ENCODE measurements at places on chromosomes 12 and 14. TPM values are rescaled to one million over a fixed set of nuclear protein-coding genes. Genes with fewer than 3 reads are reported as not detected.

DNA sequence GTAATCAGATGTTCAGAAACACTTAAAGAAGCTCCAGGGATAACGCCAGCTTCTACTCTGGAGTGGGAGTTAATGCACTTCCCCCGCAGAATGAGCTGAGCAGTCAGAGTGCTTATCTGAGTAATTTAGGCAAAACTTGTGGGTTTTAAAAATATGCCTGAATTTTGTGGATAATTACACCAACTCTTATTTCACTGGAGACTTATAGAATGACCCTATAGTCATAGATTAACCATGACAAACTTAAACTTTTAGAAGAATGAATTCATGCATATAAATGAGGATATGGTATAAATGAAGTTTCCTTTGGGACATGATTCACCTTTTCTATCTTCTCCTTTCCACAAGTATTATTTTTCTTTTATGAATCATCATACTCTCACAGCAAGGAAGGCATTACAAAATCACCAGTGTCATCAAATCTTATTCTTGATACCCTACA, 241.1 kb upstream of the FBXO33 start:
- DNase-seq, result peak; percentile 59

The KCNK10 gene
- not detected for total RNA-seq

- peak; percentile 40 for DNase-seq
These were observed 35.2 kb upstream of the TMTC2 start for GRCh38 chr12:82651489-82651888.

DNA sequence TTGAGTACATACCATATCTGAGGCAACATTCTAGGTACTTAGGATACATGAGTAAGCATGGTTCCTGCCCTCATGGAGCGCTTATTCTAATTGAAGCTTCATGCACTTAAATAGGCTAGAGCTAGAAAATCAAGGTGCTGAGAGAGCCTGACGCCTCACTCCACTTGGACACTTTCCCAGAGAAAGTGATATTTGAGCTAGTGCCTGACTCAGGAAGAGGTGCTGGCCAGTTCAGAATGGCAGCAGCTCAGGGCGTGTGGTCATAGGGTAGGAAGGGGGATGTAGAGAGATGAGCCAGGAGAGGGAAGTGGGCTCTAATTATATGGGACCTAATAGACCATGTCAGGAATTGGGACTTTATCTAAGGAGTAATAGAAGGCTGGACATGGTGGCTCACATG, 33.3 kb downstream of the TULP3 start:
- peak; percentile 56 for DNase-seq

- DNase-seq, result no peak
These were observed 152.3 kb upstream of the C14orf180 start for GRCh38 chr14:104427131-104427851.

GRCh38 chr14:65798216-65798615, 385.7 kb downstream of the FUT8 start:
- no peak for DNase-seq

DNA sequence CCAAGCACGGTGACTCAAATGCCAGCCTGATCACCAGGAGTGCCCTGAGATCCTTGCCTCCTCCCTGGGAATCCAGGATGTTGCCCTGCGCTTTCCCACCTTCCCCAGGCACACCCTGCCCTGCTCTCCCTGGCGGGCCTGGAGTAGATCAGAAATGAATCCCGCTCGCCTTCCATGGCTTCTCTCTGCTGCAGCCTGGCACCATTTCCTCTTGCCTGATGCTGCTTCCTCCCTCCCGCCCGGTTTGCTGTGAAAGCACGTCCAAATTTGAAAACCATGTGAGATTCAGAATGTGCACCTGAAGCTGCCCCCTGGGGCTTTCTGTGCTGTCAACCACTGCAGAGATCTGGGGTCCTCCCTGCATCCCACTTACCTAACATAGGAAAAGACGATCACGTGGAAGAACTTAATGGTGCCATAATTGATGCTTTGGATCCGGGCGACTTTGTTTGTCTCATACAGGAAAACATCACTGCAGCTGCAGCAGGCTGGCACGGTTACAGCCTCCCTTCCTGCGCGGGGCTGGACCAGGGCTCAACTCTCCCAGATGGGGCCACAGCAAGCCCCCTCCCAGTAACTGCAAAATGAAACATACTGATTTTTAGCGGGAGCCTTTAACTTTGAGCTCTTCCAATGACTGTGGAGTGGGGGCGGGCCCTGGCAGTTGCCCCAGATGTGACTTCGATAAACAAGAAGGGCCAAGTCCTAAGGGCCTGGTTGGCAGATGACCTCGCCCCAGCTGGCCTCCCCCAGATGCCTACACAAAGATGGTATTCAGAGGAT, 24.9 kb upstream of the C12orf76 start:
- no peak for DNase-seq

The SINHCAF gene
- 41.9 TPM for total RNA-seq

- DNase-seq, result peak; percentile 48
These were observed 65.3 kb downstream of the IFT43 start for GRCh38 chr14:76050797-76051392.

GRCh38 chr14:96205059-96205977, 679 bp downstream of the BDKRB2 start:
- DNase-seq, result no peak

- DNase-seq, result no peak
These were observed 116.6 kb upstream of the HIF1A start for GRCh38 chr14:61578745-61579144.

DNA sequence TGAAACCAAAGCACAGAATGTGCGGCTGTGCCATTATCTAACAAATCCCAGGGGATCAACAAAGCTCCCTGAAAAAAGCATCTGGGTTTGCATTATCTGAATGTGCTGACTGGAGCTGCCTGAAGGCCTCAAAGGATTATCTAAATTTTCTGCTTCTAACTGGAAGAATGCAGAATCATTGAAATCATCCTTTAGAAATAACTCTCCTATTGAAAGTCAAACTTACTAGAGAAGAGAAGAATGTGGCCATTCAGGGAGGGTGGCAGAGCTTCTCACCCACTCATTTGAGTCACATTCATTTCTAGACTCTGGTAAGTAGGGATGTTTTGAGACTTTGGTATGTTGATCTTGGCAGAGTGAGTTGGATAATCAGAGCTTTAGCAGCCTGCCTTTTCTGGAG, 220.6 kb upstream of the RGS6 start:
- DNase-seq, result peak; percentile 42

The KCNC2 gene
- total RNA-seq, result not detected

DNA sequence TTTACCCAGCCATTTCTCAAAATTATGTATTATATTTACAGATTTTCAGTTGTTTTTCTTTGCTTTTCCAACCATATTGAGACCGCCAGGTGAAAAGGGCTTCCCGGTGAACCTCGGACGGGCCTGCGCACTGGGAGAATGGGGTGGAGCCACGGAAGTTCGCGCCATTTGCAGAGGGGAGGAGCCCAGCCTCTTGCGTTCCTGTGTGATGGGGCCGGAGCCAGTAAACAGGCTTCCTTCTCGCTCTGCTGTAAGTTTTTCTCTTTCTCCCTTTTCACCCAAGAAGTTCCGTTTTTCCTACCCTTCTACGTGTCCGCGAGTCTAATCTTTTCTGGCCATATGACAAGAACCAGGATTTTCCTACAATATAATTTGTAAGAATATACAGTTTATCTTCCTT, 1108.8 kb upstream of the SEL1L start:
- peak; percentile 74 for DNase-seq

All from HT1080 (cell line).